ENCODE measurements at places on chromosomes 3 and 15. TPM values are rescaled to one million over a fixed set of nuclear protein-coding genes. Genes with fewer than 3 reads are reported as not detected.

DNA sequence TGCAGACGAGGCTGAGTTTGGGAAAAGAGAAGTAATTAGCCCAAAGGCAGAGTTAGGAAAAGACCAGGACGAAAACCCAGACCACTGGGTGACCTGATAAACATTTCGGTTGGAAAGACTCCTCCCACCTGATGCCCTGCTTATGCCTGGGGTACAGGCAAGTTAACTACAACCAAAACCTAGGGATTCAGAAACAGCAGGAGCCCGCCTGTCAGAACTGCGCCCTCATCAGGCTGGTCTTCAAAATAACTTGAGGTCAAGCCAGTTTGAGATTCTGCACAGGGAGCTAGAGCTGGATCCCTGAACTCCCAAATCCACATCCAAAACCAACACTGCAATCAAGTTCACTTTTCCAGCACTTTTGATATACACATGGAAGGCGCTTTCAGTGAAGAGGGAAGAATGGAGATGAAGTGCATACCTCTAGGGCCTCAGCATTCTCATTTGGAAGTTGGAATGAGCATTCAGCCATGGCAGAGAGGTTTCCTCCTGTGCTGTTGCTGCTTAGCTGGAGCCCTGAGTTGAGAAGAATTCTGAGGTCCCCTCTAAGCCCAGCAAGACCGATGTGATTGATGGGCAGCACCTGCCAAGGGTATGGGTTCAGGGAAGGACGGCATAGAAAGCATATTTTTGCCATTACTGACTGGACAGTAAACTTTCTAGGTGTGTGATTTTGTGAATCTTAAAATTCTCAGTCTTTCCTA is 11.6 kb downstream of the TSEN2 start:
- no peak overlapping the region for H3K4me3 ChIP-seq
- H3K27me3 ChIP-seq = no peaks in the 10 kb centered on the region
- peak; percentile 65 for DNase-seq
- H3K36me3 ChIP-seq = peaks cover 46% of the 10 kb centered on the region
- no peak overlapping the region for H3K27ac ChIP-seq

- H3K36me3 ChIP-seq = no peaks in the 10 kb centered on the region
- H3K4me1 ChIP-seq = 0 out of 2 replicates have a peak, but pooled peaks cover 4% of the 10 kb centered on the region
- H3K27me3 ChIP-seq = no peaks in the 10 kb centered on the region
- no peak for DNase-seq
- H3K4me3 ChIP-seq = no peak overlapping the region
Observed at GRCh38 chr15:33551860-33552259, 241.1 kb downstream of the RYR3 start.

DNA sequence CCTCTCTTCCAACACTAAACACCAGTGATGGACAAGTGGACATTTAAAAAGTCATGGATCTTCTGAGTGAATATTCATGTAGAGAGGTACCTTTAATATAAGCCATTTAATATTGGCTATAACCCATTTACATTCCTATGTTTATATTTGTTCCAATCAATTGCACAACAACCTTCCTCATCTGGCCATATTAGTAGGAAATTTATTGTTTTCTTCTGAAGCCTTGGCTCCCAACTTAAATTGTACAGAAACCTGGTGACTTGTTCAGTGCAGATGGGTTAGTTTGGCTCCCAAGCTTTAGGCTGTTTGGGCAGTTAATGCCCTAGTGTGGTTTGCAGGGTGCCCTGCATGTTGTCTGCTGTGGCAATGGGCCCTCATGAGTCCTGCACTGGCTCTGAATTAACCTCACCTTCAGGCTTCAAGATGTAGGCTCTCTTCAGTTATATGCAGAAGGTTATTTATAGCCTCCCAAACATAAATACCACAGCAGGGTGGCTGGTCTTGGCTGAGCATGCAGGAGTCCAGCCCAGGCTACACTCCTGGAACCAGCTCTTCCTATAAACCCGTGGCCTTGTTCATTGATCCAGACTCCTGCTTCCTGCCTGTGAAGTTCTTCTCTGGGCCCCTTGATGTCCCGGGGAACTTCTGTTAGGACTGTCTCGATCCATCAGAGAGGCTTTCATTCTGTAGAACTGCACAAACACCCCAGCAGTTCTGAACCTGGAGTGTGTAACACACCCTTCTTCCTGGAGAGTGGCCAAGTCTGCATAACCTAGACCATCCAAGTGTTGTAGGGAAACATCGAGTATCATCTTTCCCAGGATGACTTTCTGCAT is 57.0 kb downstream of the DUT start:
- H3K4me1 ChIP-seq = no peaks in the 10 kb centered on the region
- DNase-seq = no peak
- H3K36me3 ChIP-seq = no peaks in the 10 kb centered on the region
- no peaks in the 10 kb centered on the region for H3K27me3 ChIP-seq
- H3K4me3 ChIP-seq = no peak overlapping the region

DNA sequence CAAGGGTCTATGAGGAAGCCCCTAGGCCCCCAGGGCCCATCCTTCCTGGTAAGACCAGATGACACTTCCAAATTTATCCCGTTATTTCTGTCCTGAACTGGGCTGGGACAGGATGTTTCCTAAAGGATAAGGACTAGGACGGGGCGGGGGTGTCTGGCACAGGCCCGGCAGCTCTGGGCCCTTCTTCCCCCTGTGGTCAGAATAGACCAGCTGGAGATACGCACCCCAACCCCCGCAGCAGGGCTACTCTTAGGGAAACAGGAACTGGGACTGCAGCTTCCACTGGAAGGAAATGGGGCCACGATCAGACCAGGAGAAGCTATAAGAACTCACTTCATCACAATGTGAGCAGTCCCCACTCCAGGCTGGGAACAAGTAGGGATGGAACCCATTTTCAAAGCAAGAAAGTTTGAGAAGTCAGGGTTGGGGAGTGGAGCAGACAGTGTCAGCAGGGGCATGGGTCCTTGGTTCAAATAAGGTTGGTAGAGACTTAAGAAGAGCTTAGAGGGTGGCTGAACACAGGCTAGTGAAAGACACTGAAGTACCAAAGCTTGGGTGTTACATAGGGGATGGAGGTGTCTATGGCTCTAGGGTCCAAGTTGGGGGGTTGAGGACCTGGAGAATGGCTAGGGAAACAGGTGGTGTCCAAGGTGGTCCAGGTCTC is 1.1 kb downstream of the NCKIPSD start:
- H3K27me3 ChIP-seq = no peaks in the 10 kb centered on the region
- H3K36me3 ChIP-seq = peaks cover 16% of the 10 kb centered on the region
- peak overlapping the region; percentile 89 for H3K4me3 ChIP-seq
- peak; percentile 32 for DNase-seq
- no peak overlapping the region for H3K27ac ChIP-seq

DNA sequence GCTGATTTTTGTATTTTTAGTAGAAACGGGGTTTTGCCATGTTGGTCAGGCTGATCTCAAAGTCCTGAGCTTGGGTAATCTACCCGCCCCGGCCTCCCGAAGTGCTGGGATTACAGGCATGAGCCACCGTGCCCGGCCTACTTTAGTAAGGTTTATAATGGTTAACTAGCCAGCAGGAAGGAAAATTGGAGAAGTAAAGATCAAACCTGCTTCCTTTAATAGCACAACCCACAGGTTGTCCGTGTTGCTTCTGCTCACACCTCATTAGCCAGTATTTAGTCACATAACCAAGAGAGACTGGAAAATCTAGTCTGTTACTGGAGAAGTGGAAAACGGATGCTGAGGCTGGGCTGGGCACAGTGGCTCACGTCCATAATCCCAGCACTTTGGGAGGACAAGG is 51.9 kb upstream of the TBL1XR1 start:
- no peak overlapping the region for H3K27ac ChIP-seq
- no peak overlapping the region for H3K4me3 ChIP-seq
- H3K4me1 ChIP-seq = 0 out of 2 replicates have a peak, but pooled peaks cover 10% of the 10 kb centered on the region
- no peaks in the 10 kb centered on the region for H3K36me3 ChIP-seq

DNA sequence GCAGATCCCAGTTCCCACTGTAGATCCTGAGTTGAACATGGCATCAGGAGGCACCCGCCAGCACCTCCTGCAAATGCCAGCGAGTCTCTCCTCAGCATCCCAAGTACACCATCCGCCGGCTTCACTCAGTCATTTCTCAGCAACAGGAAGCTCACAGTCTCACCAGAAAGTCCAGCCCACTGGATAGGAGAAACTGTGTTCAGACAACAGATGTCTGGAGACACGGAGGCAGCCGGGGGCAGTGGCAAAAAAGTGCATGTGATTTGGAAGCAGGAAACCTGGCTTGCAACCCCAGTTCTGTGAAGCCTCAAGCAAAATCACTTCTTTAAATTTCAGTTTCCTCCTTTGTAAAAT is 68.7 kb downstream of the SRGAP3 start:
- H3K4me3 ChIP-seq = no peak overlapping the region
- no peaks in the 10 kb centered on the region for H3K27me3 ChIP-seq
- H3K27ac ChIP-seq = no peak overlapping the region
- no peak for DNase-seq
- peaks cover 16% of the 10 kb centered on the region for H3K4me1 ChIP-seq

- H3K4me1 ChIP-seq = peaks cover 19% of the 10 kb centered on the region
- no peaks in the 10 kb centered on the region for H3K27me3 ChIP-seq
- H3K4me3 ChIP-seq = no peak overlapping the region
- no peaks in the 10 kb centered on the region for H3K36me3 ChIP-seq
- DNase-seq = peak; percentile 45
Observed at GRCh38 chr3:190101320-190102011, 19.2 kb downstream of the P3H2 start.

DNA sequence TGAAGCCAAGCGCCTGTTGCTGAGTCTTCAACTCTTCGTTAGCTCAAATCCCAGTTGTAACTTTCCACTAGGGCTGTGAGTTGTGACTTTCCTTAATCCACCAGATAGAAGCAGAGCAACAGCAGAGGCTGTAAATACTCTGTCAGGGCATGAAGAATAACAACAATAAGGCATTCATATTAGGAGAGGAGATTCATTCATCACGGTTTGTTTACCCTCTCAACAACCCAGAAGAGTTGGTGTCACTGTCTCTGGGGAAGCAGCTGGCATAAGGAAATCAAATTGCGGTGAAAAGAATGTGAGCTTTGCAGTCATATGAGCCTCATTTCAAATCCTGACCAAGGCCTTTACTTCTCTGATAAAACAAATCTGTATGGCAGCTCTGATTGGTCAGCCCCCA is 184.8 kb downstream of the SHQ1 start:
- no peak overlapping the region for H3K27ac ChIP-seq
- DNase-seq = no peak
- no peak overlapping the region for H3K4me3 ChIP-seq
- no peaks in the 10 kb centered on the region for H3K27me3 ChIP-seq
- H3K4me1 ChIP-seq = peaks cover 4% of the 10 kb centered on the region

DNA sequence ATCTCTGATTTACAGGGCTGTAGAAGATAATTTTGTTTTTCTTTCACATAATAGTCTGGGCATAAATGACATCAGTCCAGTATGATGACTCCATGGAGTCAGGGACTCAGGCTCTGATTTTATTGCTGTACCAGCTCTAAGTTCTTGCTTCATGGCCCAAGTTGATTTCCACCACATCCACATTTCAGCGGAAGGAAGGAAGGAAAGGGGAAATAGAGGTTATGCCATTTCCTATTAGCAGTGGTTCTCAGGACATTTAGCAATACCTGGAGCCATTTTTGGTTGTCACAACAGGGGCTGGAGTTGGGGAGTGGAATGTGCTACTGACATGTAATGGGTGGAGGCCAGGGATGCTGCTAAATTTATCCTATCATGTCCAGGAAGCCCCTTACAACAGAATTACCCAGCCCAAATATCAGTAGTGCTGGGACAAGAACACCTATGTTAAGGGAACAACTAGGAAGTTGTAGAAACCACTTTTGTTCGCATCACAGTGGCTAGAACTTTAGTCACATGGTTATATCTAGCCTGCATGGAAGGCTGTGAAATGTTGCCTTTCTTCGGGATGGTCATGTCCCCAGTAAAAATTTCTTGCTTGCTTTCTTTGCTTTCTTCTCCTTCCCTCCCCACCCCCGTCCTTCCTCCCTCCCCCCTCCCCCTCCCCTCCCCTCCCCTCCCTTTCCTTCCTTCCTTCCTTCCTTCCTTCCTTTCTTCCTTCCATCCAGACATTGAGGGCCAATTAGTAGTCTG is 42.1 kb downstream of the OXSR1 start:
- H3K36me3 ChIP-seq = no peaks in the 10 kb centered on the region
- peaks cover 5% of the 10 kb centered on the region for H3K4me1 ChIP-seq
- no peak overlapping the region for H3K4me3 ChIP-seq
- H3K27ac ChIP-seq = no peak overlapping the region
- no peak for DNase-seq

- no peaks in the 10 kb centered on the region for H3K36me3 ChIP-seq
- no peak for DNase-seq
- H3K4me3 ChIP-seq = no peak overlapping the region
- H3K4me1 ChIP-seq = peaks cover 60% of the 10 kb centered on the region
Observed at GRCh38 chr3:191366675-191367074, 36.3 kb upstream of the UTS2B start.

GRCh38 chr15:29770796-29771195 is 51.5 kb downstream of the TJP1 start:
- no peak overlapping the region for H3K4me3 ChIP-seq
- peaks cover 27% of the 10 kb centered on the region for H3K4me1 ChIP-seq
- H3K27me3 ChIP-seq = no peaks in the 10 kb centered on the region
- H3K27ac ChIP-seq = no peak overlapping the region
- DNase-seq = no peak

- H3K27me3 ChIP-seq = peaks cover 6% of the 10 kb centered on the region
- DNase-seq = peak; percentile 79
- H3K36me3 ChIP-seq = no peaks in the 10 kb centered on the region
- H3K4me3 ChIP-seq = peak overlapping the region; percentile 90
Observed at GRCh38 chr3:51982352-51982837, 940 bp upstream of the ACY1 start.

- DNase-seq = no peak
- H3K36me3 ChIP-seq = no peaks in the 10 kb centered on the region
- no peaks in the 10 kb centered on the region for H3K4me1 ChIP-seq
- H3K4me3 ChIP-seq = no peak overlapping the region
Observed at GRCh38 chr3:79414035-79414434, 353.8 kb downstream of the ROBO1 start.

DNA sequence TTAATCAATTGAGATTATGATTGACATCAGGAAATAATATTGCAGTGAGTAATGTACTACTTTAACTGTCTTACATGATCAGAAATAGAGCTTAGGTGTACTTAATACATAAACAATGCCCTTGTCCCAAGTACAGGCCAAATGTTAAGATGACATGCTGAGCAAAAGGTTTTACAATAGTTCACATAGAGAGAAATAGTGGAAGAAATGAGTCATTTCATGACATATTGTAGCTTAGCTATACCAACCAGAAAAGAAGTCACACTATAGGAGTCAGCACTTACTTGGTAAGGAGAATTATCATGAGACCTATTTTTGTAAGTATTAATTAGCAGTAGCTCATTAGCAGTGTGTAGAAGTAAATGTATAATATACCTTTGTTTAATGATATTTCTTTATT is 96.4 kb upstream of the NANOGP8 start:
- no peaks in the 10 kb centered on the region for H3K36me3 ChIP-seq
- peaks cover 41% of the 10 kb centered on the region for H3K4me1 ChIP-seq
- no peak overlapping the region for H3K27ac ChIP-seq
- no peak for DNase-seq
- H3K4me3 ChIP-seq = no peak overlapping the region

Gene SEC62
- total RNA-seq = 23.6 TPM
